ENCODE measurements at places on chromosomes 16 and 17.
A peak's percentile ranks its signal among the peaks of the same experiment; 100 is the strongest.

GRCh38 chr17:68238871-68239253, 9.0 kb upstream of the AMZ2 start:
- no peak for DNase-seq

DNA sequence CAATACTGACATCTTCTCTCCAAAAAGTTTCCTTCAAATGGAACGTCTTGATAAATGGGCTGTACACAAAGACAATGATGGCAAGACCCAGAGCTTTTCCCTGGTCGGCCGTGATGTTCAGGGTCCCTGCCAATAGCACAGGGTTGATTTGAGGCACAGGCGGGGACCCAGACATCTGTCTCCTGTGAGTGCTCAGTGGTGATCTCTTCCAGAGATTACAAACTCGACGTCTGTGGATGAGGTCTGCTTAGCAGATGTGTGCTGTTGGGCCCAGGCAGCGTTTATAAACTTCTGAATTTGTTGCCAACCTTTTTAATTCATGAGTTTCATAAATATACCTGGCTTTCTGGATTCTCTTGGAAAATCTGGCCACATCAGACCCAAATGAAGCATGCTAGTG, 14.9 kb downstream of the CPPED1 start:
- DNase-seq: no peak

GRCh38 chr17:57377094-57377493, 120.8 kb downstream of the MSI2 start:
- DNase-seq: no peak

GRCh38 chr16:8943966-8944759, 19.5 kb downstream of the USP7 start:
- no peak for DNase-seq

DNA sequence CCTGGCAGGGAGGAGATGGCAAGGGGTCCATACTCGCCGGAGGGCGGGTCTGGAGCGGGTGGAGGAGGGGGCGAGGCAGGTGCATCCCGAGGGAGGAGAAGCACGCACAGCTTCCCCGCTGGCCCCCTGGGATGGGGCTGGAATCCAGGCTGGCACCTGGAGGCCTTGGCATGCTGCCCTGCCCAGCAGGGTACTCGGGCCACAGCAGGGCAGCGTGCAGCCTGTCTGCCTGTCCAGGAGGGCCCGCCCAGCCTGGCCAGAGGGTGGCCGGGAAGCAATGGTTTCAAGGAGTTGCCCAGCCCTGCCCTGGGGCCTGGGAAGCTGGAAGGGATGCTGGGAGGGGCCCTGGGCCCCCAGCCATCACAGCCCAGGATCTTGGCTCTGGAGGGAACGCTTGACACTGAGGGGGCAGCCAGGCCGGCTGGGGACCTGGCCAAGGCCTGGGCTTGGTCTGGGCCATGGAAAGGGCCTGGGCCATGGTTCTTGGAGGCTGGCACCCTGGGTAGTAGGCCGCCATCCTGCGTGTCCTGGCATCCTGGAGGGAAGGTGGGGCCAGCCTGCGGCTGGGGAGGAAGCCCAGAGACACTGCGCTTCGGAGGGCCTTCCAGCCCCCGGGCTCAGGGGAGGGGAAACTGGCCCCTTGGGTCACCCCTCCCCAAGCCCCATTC, 1.1 kb downstream of the GLIS2 start:
- DNase-seq: no peak

DNA sequence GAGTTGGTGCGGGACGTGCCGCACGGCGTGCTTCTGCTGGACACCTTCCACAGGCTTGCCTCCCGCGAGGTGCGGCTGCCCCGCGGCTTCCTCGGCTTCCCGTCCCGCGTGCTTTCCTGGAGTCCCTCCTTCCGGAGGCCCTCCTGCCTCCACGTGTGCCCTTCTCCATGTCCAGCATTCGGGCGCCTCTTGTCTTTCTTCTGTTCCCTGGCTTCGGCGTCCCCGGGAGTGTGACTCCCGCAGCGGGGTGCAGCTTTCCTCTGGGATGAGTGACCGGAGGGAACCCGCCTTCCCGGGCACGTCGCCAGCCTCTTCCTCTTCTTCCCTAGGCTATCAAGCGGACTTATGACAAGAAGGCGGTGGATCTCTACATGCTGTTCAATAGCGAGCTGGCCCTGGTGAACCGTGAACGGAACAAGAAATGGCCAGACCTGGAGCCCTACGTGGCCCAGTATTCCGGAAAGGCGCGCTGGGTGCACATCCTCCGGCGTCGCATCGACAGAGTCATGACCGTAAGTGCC, 23.0 kb downstream of the DNAH2 start:
- DNase-seq: no peak

DNA sequence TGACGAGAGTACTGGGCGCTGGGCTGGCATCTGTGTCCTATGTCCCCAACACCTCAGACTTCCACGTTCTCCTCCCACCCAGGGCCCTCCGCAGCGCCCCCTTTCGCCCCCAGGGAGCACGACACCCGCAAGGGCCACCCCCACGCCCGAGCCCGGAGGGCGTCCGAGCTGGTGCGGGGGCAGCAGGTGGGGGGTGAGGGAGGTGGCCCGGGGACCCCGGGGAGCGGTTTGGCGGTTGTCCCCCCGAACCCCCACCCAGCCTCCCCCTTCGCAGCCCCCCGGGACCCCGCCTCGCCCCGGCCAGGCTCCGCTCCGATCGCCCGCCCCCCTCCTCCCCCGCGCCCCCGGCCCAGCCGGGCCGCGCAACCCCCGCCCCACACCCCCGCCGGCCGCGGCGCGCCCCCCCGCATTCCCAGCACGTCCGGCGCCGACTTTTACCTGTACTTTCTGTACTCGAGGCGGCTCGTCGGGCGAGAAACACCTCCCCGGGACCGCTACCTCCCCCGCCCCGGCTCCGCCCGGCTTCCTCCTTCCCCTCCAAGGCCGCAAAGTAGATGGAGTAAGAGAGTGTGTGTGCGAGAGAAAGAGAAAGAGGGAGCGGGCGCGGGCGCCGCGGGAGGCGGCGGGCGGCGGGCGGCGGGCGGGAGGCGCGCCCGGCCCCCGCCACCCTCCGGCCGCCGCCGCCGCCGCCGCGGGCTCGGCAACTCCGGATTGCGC, 901 bp downstream of the CDYL2 start:
- peak; percentile 43 for DNase-seq

DNA sequence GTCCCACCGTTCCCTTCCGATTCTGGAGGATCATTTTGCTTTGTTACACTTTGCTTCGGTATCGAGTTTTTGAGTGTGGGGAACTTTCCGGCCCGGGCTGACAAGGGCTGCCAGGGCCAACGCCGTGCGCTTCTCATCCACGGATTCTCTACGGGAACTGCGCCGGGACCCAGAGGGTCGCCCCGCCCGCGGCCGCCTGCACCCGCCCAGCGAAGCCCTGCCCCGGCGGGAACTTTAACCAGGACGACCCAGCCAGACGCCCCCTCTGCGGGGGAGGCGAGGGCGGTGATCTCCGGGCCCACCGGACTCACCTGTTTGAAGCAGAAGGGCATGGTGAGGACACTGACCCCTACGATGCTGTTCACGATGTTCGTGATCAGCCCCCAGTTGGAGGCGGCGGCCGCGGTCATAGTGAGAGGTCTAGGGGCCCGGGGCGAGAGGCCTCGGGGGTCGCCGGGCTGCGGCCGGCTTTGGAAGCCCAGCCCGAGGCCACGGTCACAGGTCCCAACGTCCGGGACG, 536 bp downstream of the SLC38A10 start:
- no peak for DNase-seq

GRCh38 chr17:30244853-30245385, 9.4 kb upstream of the SLC6A4 start:
- DNase-seq: no peak

- DNase-seq: no peak
Measured at GRCh38 chr17:67993998-67994361, 2.3 kb downstream of the C17orf58 start.

- peak; percentile 75 for DNase-seq
Measured at GRCh38 chr17:47229535-47230443, 20.6 kb downstream of the MYL4 start.

DNA sequence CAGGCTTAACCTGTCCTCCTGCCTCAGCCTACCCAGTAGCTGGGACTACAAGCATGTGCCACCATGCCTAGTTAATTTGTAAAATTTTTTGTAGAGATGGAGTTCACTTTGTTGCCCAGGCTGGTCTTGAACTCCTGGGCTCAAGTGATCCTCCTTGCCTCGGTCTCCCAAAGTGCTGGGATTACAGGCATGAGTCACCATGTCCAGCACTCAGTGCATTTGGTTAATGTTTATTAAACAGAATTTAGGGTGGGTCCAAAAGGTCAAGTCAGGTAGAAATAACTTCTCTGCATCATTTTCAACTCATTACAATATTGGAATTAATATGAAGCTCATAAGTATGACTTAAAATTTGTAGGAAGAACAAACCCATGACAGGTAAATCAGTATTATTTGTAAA, 55.7 kb downstream of the RHOT1 start:
- DNase-seq: no peak

DNA sequence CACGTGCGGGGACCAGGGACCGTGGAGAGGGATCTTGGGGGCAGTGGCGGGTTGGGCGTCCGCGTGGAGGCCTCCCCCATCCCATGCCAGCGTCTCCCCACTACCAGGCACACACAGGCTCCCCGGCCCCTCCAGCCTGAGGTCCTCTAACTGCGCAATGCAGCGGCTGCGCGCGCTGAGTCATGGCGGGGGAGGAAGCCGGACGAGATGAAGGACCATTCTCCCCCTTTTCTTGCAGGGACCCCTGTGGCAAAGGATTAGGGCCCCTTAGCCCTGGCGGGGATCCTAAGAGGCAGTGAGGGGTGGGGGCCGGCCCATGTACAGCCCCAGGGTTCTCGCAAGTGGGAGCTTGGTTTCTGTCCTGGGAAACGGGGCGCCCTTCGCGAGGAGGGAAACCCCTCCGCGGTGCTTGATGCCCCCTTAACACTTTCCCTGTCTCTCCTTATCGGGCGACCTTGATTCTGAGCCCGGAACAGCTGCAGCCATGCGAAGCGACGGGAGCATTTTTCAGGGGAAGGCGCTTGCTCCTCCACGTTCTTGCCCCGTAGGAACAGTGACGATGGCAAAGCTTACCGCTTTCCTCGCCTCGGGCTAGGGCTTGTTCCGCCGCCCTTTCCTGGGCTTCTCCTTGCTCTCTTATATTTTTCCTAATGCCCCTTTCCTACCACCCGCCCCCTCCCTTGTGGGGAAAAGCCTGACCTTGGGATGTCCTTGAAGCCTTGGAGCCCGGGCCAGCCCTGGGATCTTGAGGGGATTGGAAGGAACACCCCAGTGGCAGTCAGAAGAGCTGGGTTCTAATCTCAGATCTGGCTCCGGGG, 592 bp downstream of the ALDOA start:
- DNase-seq: no peak

DNA sequence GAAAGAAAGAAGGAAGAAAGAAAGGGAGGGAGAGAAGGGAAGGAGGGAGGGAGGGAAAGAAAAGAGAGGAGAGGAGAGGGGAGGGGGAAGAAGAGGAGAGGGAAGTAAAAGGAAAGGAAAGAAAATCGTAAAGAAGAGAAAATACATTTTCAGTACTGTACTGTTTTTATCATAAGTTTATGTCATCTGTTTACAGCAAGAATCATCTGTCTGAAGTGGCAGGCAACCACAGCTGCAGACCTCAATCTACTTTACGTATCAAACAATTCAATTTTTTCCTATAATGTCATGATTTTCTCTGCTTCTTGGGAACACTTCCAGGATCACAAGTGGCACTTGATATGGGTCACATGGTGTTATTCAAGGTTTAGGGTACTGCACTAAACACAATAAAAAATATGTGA, 58.3 kb downstream of the USP32 start:
- no peak for DNase-seq

GRCh38 chr17:50594128-50594823, 33.8 kb downstream of the CACNA1G start:
- no peak for DNase-seq

GRCh38 chr17:79608624-79608959, 2.3 kb downstream of the RBFOX3 start:
- no peak for DNase-seq

- DNase-seq: no peak
Measured at GRCh38 chr17:66032082-66032712, 159.7 kb downstream of the CEP112 start.

- no peak for DNase-seq
Measured at GRCh38 chr17:74945543-74945942, 9.8 kb downstream of the OTOP3 start.

- no peak for DNase-seq
Measured at GRCh38 chr17:50608700-50609379, 25.8 kb upstream of the ABCC3 start.

GRCh38 chr17:82238472-82239201, 9.8 kb downstream of the SLC16A3 start:
- peak; percentile 59 for DNase-seq

DNA sequence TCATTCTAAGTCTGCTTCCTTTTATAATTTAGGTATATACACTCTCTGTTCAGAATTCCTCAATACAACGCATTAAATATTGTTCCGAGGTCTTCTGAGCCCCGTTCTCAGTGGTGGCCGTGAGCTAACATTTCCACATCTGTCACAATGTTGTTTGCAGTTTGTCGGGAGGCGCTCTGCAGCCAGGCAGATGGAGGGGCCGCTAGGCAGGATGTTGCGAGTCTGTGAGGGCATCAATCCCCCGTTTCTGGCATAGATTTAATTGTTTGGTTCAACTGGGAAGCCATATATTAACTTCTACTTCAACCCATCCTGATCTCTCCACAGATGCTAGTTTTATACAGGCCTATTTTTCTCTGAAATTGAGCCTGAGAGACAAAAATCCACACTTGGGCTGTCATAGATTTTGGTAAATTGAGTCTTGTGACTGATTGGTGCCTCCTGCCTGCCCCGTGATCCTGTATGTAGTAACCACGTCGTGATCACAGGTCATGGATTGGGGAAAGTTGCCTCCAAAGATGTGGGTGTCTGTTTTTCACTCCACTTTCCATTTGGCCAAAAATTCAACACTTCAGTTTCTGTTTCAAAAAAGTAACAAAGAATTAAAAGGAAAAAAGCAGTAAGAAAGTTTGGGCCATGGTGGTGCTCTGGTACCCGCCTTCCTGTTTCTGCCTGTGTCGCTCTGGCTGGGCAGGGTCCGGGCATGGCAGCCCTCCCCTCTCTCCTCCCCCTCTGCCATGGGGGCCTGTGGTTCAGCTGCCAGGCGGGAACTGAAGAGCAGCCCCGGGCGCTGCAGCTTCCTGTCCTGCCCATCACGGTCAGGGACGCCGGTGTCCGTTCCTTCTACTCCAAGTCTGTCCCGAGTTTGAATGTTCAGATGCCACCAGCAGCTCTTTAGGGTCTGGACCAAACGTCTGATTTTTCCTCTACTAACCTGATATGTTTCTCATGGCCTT, 41.5 kb downstream of the RPTOR start:
- DNase-seq: no peak

DNA sequence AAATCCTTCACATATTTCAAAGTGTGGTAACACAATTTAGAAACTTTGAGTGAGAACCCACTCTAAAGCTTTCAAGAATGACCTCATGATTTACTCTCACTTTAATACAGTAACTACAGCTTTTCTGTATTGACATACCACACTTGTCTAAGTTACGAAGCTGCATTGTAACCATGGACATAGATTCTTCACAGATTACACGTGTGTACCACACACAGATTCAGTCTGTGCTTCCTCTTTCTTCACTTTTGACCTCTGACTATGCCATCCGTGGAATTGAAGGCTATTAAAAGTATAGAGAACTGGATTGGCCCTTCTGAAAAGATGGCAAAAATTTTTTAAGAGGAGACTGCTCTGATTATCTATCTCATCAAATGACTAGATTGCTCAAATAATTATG, 172.7 kb downstream of the TANC2 start:
- no peak for DNase-seq

- DNase-seq: no peak
Measured at GRCh38 chr17:69997332-69997731, 77.7 kb upstream of the KCNJ16 start.
